ENCODE measurements at places on chromosomes 5 and 9. TPM values are rescaled to one million over a fixed set of nuclear protein-coding genes. Genes with fewer than 3 reads are reported as not detected.

The SV2C gene
- not detected for total RNA-seq

- no peak overlapping the region for H3K27ac ChIP-seq
- H3K36me3 ChIP-seq, result no peaks in the 10 kb centered on the region
- no peak for DNase-seq
- no peaks in the 10 kb centered on the region for H3K4me1 ChIP-seq
- no peak overlapping the region for H3K4me3 ChIP-seq
These were observed 90.7 kb downstream of the GADD45G start for GRCh38 chr9:89695441-89695891.

DNA sequence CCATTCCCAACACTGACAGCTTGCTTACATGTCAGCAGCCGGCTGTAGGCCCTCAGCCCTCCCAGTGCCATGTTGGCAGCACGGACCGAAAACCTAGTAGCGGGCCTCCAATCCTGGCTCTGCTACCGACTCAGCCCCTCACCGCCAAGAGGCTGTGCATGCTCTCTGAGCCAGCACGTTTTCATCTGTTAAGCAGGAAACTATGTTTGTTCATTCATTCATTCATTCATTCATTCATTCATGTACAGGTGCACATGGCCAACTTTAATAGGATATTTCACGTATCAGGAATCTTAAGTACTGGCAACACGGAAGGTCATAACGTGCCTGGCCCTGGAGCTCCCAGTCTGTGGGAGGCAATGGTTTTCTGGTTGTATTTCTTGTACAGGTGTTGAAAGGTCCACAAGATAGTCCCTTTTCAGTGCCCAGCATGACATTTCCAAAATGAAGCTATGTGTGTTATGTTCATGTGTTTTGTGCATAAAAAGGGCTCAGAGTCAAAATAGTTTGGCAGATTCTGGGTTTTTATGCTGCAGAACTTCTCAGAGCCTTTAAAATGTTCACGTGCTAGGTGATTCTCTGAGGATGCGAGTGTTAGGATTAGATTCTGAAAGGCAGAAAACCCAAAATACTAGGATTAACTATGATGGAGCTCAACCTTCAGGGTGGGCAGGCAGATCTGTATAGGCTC lies 17.7 kb downstream of the SUSD3 start:
- no peak for DNase-seq
- no peaks in the 10 kb centered on the region for H3K36me3 ChIP-seq
- peaks cover 20% of the 10 kb centered on the region for H3K4me1 ChIP-seq
- no peak overlapping the region for H3K4me3 ChIP-seq
- no peaks in the 10 kb centered on the region for H3K27me3 ChIP-seq

- H3K4me1 ChIP-seq, result no peaks in the 10 kb centered on the region
- H3K27me3 ChIP-seq, result no peaks in the 10 kb centered on the region
- H3K36me3 ChIP-seq, result no peaks in the 10 kb centered on the region
- H3K27ac ChIP-seq, result peak overlapping the region; percentile 10
- peak overlapping the region; percentile 12 for H3K4me3 ChIP-seq
- no peak for DNase-seq
These were observed 25.9 kb upstream of the ANKRD55 start for GRCh38 chr5:56259002-56259511.

DNA sequence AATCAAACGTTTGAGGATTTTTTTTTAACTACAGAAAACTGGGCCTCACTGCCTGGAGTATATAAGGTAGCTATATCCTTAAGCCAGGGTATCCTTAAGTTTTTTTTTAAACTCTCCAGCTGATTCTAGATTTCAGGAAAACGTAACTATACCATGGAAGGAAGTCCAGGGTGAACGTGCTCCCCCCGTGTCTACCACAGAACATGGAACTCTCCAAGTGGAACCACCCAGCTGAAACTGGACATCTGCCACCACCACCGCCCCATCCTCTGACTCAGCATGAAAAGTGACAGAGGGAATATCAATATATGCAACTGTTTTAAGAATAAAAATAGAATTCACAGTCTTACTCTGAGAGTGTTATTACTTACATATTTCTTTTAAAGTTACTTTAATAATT lies 61.3 kb downstream of the DROSHA start:
- no peak overlapping the region for H3K4me3 ChIP-seq
- no peaks in the 10 kb centered on the region for H3K4me1 ChIP-seq
- H3K27me3 ChIP-seq, result no peaks in the 10 kb centered on the region

DNA sequence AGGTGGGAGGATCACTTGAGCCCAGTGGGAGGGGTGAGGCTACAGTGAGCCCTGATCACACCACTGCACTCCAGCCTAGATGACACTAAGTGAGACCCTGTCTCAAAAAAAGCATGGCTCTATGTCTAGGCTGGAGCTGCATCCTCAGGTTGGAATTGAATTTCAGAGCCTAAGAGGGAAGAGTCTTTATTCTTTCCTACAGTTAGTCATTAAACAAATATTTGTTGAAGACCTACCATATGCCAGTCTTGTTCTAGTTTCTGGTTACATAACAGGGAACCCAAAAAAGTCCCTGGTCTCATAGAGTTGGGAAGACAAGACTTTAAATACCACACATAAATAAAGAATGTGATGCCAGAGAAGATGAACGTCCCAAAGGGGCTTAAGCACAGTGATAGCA lies 6.9 kb upstream of the GRPEL2 start:
- no peaks in the 10 kb centered on the region for H3K36me3 ChIP-seq
- no peaks in the 10 kb centered on the region for H3K4me1 ChIP-seq
- H3K4me3 ChIP-seq, result no peak overlapping the region
- H3K27ac ChIP-seq, result no peak overlapping the region
- H3K27me3 ChIP-seq, result no peaks in the 10 kb centered on the region

The GFPT2 gene
- 25.2 TPM for total RNA-seq

DNA sequence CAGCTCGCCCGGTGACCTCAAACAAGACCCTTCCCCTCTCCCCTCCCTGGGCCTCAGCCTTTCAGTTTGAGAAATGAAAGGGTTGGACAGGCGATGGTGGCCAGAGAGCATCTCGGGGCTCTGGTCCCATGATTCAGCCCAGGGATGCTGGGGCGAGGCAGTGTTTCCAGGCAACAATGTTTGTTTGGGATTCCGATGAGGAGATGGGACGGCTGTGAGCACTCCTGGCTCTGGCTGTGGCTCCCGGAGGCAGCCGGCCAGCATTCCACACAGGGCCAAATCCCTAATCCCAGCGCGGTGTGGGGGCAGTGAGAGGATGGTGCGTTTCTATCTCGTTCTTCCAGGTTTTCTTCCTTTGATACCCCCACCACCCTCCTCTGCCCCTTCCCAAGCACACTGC lies 66.0 kb downstream of the HMCN2 start:
- no peaks in the 10 kb centered on the region for H3K4me1 ChIP-seq
- H3K27ac ChIP-seq, result no peak overlapping the region
- no peak overlapping the region for H3K4me3 ChIP-seq

The GARIN3 gene
- total RNA-seq, result not detected

GRCh38 chr5:69231851-69232250 lies 2.8 kb upstream of the CDK7 start:
- H3K36me3 ChIP-seq, result peaks cover 17% of the 10 kb centered on the region
- no peak overlapping the region for H3K4me3 ChIP-seq
- H3K27ac ChIP-seq, result no peak overlapping the region
- H3K4me1 ChIP-seq, result peaks cover 10% of the 10 kb centered on the region
- no peaks in the 10 kb centered on the region for H3K27me3 ChIP-seq
